ENCODE measurements at places on chromosomes 2 and 18.

- DNase-seq: no peak
Observed at GRCh38 chr2:191657977-191658376, 20.0 kb upstream of the NABP1 start.

DNA sequence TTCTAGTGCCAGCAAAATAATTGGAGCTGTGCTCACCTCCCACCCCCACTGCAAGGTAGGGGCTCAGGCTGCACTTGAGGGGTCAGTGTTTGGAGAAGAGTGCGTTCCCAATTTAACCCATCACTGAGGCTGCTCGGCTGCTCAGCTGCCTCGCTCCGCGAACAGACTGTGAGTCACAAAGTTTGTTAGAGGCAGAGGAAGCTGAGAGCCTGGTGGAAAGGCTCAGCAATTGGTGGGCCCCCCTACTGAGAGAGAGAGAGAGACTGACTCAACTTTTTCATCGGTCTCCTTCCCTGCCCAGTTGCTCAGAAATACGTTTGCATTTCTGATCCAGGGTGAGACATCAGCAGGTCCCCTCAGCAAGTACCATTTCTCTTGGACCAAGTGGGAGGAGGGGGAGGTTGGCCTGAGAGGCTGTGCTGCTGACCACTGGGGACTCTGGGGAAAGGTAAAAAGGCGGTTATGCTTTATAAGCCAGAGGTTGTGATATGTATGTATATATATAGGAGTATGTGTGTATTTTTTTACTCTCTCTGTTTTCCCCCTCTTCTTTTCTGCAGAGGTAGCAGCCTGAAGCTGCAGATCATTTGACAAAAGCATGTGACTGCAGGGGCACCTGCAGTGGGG is 1.5 kb downstream of the EFR3B start:
- DNase-seq: peak; percentile 22

DNA sequence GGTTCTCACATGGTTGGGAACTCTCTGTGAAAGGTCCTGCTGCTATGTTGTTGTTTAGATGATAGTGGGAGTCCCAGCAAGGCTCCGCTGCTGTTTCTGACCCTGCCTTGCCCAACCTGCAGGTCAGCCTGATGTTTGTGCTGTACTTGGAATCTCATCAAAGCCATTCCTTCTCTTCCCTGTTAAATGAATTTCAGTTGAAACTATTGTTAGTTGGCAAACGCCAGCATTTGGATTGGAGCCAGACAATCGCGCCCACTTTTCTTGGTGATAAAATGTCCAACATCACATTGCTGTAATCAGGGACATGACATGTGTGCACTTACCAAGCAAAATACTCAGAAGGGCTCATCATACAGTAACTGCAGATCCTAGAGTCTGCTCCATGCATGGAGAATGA is 12.8 kb upstream of the TWSG1 start:
- DNase-seq: no peak

- DNase-seq: no peak
Observed at GRCh38 chr18:10116574-10116973, 202.8 kb downstream of the VAPA start.

DNA sequence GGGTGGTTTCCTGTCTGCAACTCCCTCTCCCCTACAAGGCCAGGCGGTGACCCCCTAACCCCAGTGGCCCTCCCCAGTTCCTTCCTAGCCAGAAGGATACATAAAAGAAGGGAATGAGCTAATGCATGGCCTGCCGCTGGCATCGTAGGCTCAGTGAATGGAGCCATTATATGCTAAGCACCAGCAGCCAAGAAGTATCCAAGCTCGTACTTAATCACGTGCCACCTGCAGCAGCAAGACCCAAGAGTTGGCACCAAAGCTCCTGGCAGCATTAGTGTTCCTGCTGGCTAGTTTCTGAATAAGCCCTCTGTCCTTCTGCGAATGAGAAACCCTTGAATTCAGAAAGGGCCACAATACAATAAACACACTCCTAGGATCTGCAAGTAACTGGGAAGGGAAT is 4.3 kb downstream of the DBI start:
- no peak for DNase-seq

- DNase-seq: no peak
Observed at GRCh38 chr2:239278941-239279365, 121.9 kb downstream of the HDAC4 start.

DNA sequence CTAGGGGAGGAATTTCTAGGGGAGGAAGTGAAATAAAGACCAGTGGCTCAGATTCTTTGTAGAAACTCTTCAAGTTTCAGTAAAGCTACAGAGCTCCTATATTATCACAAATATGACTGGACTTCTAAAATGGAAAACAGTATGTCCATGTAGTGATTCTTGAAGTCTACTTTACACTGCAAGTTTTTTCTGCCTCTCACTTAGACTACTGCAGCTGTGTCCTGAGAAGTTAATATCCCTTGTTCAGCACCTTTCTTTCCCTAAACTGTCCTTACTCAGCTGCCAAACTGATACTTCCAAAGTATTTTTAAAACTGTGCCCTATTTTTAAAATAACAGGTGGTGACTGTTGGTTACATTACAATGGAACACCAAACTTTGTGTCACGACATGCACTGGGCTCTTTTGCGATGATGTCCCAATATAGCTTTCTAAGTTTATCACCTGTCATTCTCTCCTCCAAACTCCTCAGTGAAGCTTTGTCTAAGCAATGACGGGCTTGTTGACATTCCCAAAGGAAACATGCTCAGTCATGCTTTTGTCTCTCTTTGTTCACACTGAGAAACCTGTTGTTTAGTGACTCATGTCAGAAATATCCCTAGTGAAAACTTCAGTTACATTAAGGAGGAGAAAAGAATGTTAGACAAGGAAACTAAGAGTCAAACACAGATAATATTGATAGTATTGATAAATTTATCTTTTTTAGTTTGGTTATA is 341.1 kb downstream of the ARL6IP6 start:
- no peak for DNase-seq

DNA sequence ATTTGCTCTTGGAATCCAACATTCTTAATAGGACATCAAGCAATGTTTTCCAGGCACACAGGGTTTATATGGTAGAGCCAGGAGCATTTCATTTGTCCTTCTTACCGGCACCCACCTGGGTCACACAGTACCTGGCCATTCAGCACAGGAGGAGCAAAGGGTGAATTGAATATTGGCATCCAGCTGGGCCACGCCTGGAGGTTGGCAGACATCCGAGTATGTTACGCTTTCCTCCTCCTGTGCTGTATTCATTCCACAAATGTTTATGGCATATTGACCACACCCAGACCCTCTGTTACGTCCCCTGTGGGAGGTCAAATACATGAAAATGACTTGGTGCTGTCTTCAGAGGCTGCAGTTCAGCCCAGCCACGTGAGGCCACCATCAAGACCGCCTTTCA is 206.2 kb downstream of the RTP5 start:
- no peak for DNase-seq
